ENCODE measurements at places on chromosomes 7 and 10. TPM values are rescaled to one million over a fixed set of nuclear protein-coding genes. Genes with fewer than 3 reads are reported as not detected.

The SLC29A4 gene
- 0.98 TPM for total RNA-seq

The SLC26A4 gene
- 1.0 TPM for total RNA-seq

DNA sequence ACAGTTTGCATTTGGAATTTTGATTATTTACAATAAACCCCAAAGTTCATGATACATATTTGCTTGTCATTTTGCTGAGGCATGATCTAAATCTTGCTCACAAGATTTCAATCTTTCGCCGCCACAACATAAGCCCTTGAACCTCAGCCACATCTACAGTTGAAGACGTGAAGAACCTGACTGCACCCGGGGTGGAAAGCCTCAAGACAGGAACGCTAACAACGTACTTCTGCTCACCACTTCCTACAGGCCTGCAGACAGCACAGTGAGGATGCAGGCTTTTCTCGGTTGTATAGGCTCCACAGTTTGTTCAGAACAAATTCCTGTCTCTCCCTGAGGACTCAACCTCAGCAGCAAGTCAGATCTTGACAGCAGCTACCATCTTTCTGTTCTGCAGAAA, 393.8 kb upstream of the PRKCQ start:
- H3K4me1 ChIP-seq: no peaks in the 10 kb centered on the region
- H3K36me3 ChIP-seq: no peaks in the 10 kb centered on the region
- no peak overlapping the region for H3K27ac ChIP-seq
- no peak for DNase-seq

GRCh38 chr7:53428045-53428444, 392.6 kb downstream of the POM121L12 start:
- H3K36me3 ChIP-seq: no peaks in the 10 kb centered on the region
- DNase-seq: no peak
- no peak overlapping the region for H3K4me3 ChIP-seq
- H3K4me1 ChIP-seq: no peaks in the 10 kb centered on the region
- no peaks in the 10 kb centered on the region for H3K27me3 ChIP-seq
- no peak overlapping the region for H3K27ac ChIP-seq

The MSMB gene
- total RNA-seq: not detected

DNA sequence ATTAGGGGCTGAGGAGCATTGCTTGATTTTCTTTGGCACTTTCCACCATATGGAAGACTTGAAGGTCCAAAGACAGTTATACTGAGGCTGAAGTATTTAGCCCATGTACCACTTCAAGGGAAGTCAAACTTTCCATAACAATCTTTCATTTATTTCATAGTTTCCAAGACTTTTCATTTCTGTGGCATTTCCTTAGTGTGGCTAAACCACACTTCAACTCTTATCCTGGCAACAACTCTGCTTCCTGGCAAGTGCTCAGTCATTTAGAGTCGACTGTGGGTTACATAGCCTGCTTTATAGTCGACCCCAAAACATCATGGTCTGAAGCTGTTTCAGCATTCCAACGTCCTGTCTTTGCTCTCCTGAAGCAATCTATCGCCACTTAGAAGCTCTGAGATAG, 343.0 kb upstream of the SEMA3D start:
- H3K27me3 ChIP-seq: no peaks in the 10 kb centered on the region
- no peak overlapping the region for H3K27ac ChIP-seq
- H3K4me1 ChIP-seq: no peaks in the 10 kb centered on the region
- DNase-seq: no peak

- H3K27ac ChIP-seq: no peak overlapping the region
- H3K36me3 ChIP-seq: no peaks in the 10 kb centered on the region
- DNase-seq: no peak
- no peaks in the 10 kb centered on the region for H3K27me3 ChIP-seq
Observed at GRCh38 chr7:40733114-40733513, 598.3 kb downstream of the SUGCT start.

- no peak for DNase-seq
- no peaks in the 10 kb centered on the region for H3K4me1 ChIP-seq
- no peak overlapping the region for H3K4me3 ChIP-seq
- no peaks in the 10 kb centered on the region for H3K27me3 ChIP-seq
- H3K36me3 ChIP-seq: no peaks in the 10 kb centered on the region
Observed at GRCh38 chr7:148114804-148115203, 475.8 kb upstream of the C7orf33 start.

The SP8 gene
- total RNA-seq: not detected

The TUBAL3 gene
- total RNA-seq: not detected

The LRRC61 gene
- total RNA-seq: 10.2 TPM

- H3K36me3 ChIP-seq: no peaks in the 10 kb centered on the region
- no peak overlapping the region for H3K4me3 ChIP-seq
- no peak for DNase-seq
- no peaks in the 10 kb centered on the region for H3K27me3 ChIP-seq
- H3K4me1 ChIP-seq: peaks cover 34% of the 10 kb centered on the region
- H3K27ac ChIP-seq: no peak overlapping the region
Observed at GRCh38 chr10:103638948-103639347, 145.4 kb downstream of the NEURL1 start.

The DMBT1 gene
- 78.6 TPM for total RNA-seq

- no peak overlapping the region for H3K27ac ChIP-seq
- no peaks in the 10 kb centered on the region for H3K27me3 ChIP-seq
- no peak overlapping the region for H3K4me3 ChIP-seq
- H3K4me1 ChIP-seq: peaks cover 13% of the 10 kb centered on the region
- no peak for DNase-seq
- H3K36me3 ChIP-seq: no peaks in the 10 kb centered on the region
Observed at GRCh38 chr10:126135177-126135576, 238.8 kb downstream of the FANK1 start.

The BPGM gene
- total RNA-seq: 14.8 TPM

The PLXNA4 gene
- 7.2 TPM for total RNA-seq

The GRID2IP gene
- total RNA-seq: 0.46 TPM

The KCNMA1 gene
- 26.3 TPM for total RNA-seq

- no peak for DNase-seq
- no peaks in the 10 kb centered on the region for H3K27me3 ChIP-seq
- H3K4me1 ChIP-seq: no peaks in the 10 kb centered on the region
- H3K27ac ChIP-seq: no peak overlapping the region
- H3K36me3 ChIP-seq: no peaks in the 10 kb centered on the region
Observed at GRCh38 chr7:142654398-142654797, 94.9 kb upstream of the PRSS1 start.

The MALRD1 gene
- total RNA-seq: 7.0 TPM

The OR2A1 gene
- not detected for total RNA-seq

DNA sequence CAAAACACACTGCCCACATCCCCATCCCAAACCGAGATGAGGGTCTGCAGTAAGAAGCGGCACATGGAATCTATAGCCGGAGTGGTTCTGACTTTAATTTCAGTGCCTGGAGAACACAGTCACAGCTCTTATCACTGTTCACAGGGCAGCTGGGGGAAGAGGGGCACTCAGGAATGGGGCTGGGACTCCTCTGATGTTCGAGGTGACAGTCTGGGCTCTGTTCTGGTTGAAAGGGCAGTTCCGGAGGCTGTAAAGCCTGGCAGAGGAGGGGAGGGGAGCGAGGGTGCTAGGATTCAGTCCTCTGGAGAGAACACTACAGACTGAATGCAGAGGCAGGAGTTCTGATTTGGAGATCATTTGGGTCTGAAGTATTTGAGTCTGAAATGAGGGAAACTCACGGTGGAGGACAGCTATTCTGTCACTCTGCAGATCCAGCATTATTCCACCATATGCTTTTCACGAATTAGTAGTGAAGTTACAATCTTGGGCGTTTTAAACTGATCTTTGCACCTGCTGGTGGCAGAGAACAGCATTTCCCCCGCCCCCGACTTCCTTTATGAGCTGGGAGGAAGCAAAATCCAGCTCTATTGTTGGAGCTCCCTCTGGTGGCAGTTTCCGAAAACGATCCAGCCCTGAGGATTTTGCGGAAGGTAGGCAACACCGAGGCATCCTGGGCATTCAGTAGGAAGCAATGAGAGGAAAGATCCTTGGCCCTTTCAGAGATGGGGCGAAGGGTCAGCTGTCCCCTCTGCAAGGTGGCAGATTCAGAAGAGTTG, 22.7 kb upstream of the KCNK18 start:
- peaks cover 49% of the 10 kb centered on the region for H3K27me3 ChIP-seq
- no peaks in the 10 kb centered on the region for H3K36me3 ChIP-seq
- DNase-seq: peak; percentile 80
- H3K27ac ChIP-seq: no peak overlapping the region
